ENCODE measurements at places on chromosomes 6 and 20. TPM values are rescaled to one million over a fixed set of nuclear protein-coding genes. Genes with fewer than 3 reads are reported as not detected.

Gene HLA-DPA1
- 4.7 TPM for polyA plus RNA-seq

Gene HLA-DQB1
- 15.2 TPM for polyA plus RNA-seq

Gene CFB
- polyA plus RNA-seq = 349 TPM

Gene RAMACL
- polyA plus RNA-seq = 2.9 TPM

Gene BCAS1
- polyA plus RNA-seq = 5.1 TPM

Gene FAM184A
- 4.8 TPM for polyA plus RNA-seq

Gene SLC26A8
- not detected for polyA plus RNA-seq

Gene SLC32A1
- polyA plus RNA-seq = not detected

GRCh38 chr20:35004051-35004725 lies 48.5 kb downstream of the MYH7B start:
- H3K4me1 ChIP-seq = no peaks in the 10 kb centered on the region
- no peak overlapping the region for H3K4me3 ChIP-seq
- no peak for DNase-seq
- no peaks in the 10 kb centered on the region for H3K36me3 ChIP-seq
- H3K27ac ChIP-seq = no peak overlapping the region

DNA sequence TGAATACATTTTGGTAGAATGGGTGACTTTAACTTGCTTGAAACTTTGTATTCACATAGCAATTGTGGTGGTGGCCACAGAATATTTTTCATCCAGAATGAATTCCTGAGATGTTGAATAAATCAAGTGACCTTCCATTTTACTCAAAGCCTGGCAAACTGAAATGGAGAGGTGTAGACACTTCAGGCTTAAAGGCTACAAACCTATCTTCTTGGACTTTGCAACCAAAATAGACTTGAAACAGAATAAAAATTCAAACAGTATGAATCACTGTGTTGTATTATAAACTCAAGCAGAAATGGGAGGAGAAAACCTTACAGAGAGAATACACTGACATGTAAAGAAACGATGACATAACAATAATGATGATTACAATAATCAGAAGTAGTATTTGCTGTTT lies 371.6 kb downstream of the BCKDHB start:
- H3K4me1 ChIP-seq = no peaks in the 10 kb centered on the region
- peak overlapping the region; percentile 12 for H3K27ac ChIP-seq
- no peaks in the 10 kb centered on the region for H3K27me3 ChIP-seq
- no peak overlapping the region for H3K4me3 ChIP-seq
- H3K36me3 ChIP-seq = no peaks in the 10 kb centered on the region

- H3K4me3 ChIP-seq = no peak overlapping the region
- no peaks in the 10 kb centered on the region for H3K27me3 ChIP-seq
- DNase-seq = no peak
- H3K4me1 ChIP-seq = no peaks in the 10 kb centered on the region
- H3K27ac ChIP-seq = no peak overlapping the region
These were observed 270.3 kb downstream of the SLC24A3 start for GRCh38 chr20:19482726-19483125.

- no peaks in the 10 kb centered on the region for H3K27me3 ChIP-seq
- peaks cover 10% of the 10 kb centered on the region for H3K4me1 ChIP-seq
- DNase-seq = no peak
These were observed 49.7 kb downstream of the ARHGAP18 start for GRCh38 chr6:129660346-129660676.

- H3K4me1 ChIP-seq = no peaks in the 10 kb centered on the region
- H3K4me3 ChIP-seq = no peak overlapping the region
- H3K27me3 ChIP-seq = peaks cover 8% of the 10 kb centered on the region
- DNase-seq = no peak
- no peak overlapping the region for H3K27ac ChIP-seq
These were observed 990 bp downstream of the BPI start for GRCh38 chr20:38304845-38305447.

- H3K4me3 ChIP-seq = no peak overlapping the region
- no peaks in the 10 kb centered on the region for H3K27me3 ChIP-seq
- H3K4me1 ChIP-seq = no peaks in the 10 kb centered on the region
- peaks cover 6% of the 10 kb centered on the region for H3K36me3 ChIP-seq
- H3K27ac ChIP-seq = no peak overlapping the region
- no peak for DNase-seq
These were observed 75.1 kb downstream of the ZMYND8 start for GRCh38 chr20:47281376-47281775.

GRCh38 chr6:35305117-35305516 lies 7.5 kb downstream of the DEF6 start:
- peaks cover 5% of the 10 kb centered on the region for H3K4me1 ChIP-seq
- DNase-seq = no peak
- no peak overlapping the region for H3K4me3 ChIP-seq
- no peaks in the 10 kb centered on the region for H3K36me3 ChIP-seq

- no peaks in the 10 kb centered on the region for H3K36me3 ChIP-seq
- no peak overlapping the region for H3K4me3 ChIP-seq
- no peak overlapping the region for H3K27ac ChIP-seq
These were observed 191.7 kb downstream of the EYA2 start for GRCh38 chr20:47086316-47086715.

DNA sequence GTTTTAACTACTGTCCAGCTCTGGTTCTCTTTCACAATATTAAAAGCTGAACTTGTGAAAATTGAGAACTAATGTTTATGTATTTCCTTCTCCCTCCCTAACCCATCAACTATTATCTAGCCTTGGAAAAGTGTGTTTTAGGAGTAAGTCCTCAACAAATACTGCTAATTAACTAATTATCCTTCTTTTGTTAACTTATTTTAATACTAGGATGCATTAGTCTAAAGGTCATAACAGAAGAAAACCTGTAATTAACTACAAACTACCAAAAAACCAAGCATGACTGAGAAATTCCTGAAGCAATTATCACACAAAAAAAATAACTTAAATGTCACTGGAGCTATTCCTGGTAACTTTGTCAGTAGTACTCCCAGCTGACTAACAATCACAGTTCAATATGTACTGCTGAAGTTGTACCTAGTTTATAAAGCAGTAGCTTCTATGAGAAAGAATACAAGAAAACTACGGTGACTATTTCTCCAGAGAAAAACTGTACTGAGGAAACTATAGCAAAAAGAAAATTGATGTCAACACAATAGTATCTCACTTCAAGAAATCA lies 301.9 kb downstream of the LAMA2 start:
- no peaks in the 10 kb centered on the region for H3K27me3 ChIP-seq
- H3K27ac ChIP-seq = peak overlapping the region; percentile 48
- H3K4me1 ChIP-seq = peaks cover 11% of the 10 kb centered on the region
- H3K4me3 ChIP-seq = no peak overlapping the region

DNA sequence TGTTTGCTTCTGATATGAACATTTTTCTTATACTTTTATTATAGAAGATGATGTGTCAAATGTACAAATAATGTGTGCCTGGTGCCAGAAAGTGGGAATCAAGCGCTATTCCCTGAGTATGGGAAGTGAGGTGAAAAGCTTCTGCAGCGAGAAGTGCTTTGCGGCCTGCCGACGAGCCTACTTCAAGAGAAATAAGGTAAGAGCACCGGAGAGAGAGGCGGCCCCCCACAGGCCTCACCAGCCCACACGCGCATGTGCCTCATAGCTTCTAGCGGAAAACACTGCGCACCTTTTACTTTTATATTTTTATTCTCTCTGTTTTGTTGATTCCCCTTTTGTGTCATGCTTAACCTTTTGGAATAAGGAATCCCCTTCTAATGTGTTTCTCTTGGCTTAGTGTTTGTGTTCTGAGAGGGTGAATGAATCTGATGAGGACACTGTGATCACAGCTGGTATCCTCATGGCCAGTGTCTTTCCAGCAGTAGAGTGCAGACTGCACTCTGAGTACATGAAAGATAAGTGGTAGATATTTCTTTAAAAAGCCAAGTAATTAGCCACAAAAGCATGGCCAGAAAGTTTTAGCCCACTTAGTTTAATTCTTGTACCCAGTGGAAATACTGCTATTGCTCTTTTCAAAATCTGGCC lies 43.6 kb downstream of the SOBP start:
- H3K4me1 ChIP-seq = peaks cover under 1% of the 10 kb centered on the region
- H3K27ac ChIP-seq = no peak overlapping the region
- no peak overlapping the region for H3K4me3 ChIP-seq

GRCh38 chr6:52251113-52251512 lies 6.8 kb upstream of the IL17F start:
- H3K4me1 ChIP-seq = no peaks in the 10 kb centered on the region
- no peaks in the 10 kb centered on the region for H3K27me3 ChIP-seq
- DNase-seq = no peak

DNA sequence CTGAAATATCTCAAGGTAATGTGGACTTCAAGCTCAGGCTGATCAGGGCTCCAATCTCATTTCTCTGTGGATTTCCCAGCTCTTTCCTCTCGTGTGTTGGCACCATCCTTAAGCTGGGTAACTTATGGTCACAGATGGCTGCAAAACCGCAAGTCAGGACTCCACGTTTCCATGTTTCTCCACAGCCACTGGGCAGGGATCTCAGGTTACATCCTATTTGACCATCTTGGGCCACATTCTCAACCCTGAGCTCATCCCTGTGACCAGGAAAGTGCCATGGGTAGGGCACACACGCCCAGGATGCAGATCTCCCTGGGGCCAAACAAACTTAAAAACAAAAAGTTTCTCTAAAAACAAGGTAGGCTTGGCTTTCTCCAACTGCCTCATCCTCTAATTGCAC lies 15.4 kb downstream of the RPS6KA2 start:
- no peak overlapping the region for H3K4me3 ChIP-seq
- H3K27me3 ChIP-seq = no peaks in the 10 kb centered on the region
- no peak overlapping the region for H3K27ac ChIP-seq
- no peak for DNase-seq
- H3K4me1 ChIP-seq = peaks cover 17% of the 10 kb centered on the region
- H3K36me3 ChIP-seq = no peaks in the 10 kb centered on the region

Measured in hepatocyte (in vitro differentiated cells).